ENCODE measurements at places on chromosomes 13 and 19. TPM values are rescaled to one million over a fixed set of nuclear protein-coding genes. Genes with fewer than 3 reads are reported as not detected.
A peak's percentile ranks its signal among the peaks of the same experiment; 100 is the strongest.

Gene PSPN
- polyA plus RNA-seq: 1.8 TPM

Gene CYP2S1
- polyA plus RNA-seq: 2.6 TPM

Gene GIPR
- 9.7 TPM for polyA plus RNA-seq

DNA sequence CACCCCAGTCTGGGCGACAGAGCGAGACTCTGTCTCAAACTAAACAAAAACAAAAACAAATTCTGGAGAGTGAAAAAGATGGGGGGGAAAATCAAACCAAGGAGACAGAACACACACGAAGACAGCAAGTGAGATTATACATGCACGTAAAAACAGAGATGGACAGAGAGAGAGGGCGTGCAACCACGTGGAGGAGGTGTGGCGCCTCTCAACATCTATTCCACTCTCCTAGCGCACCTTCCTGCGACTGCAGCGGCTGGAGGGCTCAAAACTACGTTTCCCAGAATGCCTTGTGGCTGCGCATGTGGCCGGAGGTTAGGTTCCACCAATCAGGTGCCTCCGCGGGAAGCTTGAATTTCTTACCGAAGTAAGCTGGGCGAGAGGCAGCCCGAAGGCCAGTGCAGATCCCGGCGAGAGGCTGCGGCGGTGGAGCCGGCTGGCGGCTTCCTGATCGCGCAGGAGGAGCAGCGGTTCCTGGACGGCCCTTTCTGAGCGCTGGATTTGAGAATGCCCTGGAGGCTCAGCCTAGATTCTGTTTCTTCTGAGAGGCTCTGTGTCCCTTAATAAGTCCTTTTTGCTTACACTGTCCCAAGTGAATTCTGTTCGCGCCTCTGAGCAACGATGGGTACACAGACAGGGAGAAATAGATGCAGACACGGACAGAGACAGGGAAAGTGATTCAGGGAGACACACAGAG is 13.1 kb upstream of the NANOS2 start:
- no peak overlapping the region for H3K27ac ChIP-seq
- DNase-seq: peak; percentile 82
- no peak overlapping the region for H3K4me3 ChIP-seq
- H3K36me3 ChIP-seq: no peaks in the 10 kb centered on the region

DNA sequence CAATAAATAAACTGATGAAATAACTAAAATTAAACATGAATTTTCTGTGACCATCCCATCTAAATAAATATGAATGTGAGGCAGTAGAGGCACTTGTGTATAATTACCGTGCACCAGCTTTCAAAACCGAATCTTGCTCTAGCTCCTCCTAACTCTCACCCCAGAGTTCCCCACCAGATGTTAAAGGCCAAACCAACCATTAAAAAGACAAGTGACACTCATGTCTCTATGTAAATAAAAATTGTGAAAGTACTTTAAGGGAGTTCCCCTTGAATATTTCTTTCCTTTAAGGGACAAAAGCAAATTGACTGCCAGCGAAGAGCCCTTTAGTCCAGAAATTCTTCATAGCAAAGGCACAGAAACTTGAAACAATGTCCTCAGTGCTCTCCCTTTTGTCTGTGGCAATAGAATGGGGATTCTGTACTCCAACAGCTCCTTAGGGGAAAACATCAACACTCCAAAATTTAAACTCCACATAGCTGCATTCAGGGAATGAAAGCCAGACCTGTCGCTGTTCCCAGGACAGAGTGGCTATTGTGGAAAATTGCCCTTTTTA is 101.7 kb upstream of the SOX21 start:
- no peaks in the 10 kb centered on the region for H3K36me3 ChIP-seq
- no peak for DNase-seq

DNA sequence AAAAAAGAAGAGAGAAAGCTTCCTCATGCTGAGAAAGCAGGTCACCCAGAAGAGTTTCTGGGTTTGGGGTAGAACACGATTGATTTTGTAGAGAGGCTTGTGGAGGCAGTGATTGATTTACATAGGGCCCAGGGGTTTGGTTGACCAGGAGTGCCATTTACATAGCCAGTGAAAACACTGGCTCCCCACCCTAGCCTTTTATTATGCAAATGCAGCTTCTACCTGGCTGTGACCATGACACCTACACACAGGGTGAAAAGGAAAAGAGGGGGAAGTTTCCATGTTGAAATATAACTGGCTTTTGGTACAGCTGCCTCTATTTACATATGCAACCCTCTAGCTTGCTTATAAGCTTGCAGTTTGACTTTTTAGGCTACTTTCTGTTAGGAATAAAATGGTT is 62.0 kb downstream of the ZNF100 start:
- H3K4me3 ChIP-seq: no peak overlapping the region
- H3K4me1 ChIP-seq: no peaks in the 10 kb centered on the region
- H3K27me3 ChIP-seq: no peaks in the 10 kb centered on the region
- DNase-seq: no peak
- no peak overlapping the region for H3K27ac ChIP-seq

DNA sequence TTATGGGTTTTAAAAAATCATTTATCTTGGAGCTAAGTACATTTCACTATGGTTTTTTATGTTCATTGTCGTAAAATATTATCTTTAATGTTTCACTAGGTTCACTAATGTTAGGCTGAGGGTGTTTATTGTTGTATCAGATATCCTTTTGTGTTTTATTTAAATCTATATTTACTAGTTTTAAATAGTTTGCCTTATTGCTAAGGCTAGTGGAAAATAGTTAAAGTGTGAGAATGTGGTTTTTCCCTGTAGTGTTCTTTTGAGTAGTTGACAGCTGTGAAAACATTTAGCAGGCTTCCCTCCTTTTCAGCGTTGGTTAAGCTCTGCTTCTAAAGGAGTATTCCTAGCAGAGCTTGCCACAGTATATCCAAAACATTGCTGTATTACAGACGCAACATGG is 139.0 kb downstream of the TM9SF2 start:
- H3K27me3 ChIP-seq: no peaks in the 10 kb centered on the region
- H3K27ac ChIP-seq: no peak overlapping the region
- DNase-seq: no peak
- no peaks in the 10 kb centered on the region for H3K4me1 ChIP-seq
- H3K4me3 ChIP-seq: no peak overlapping the region
- H3K36me3 ChIP-seq: no peaks in the 10 kb centered on the region

All from left lung (tissue), 14 donors.